ENCODE measurements at places on chromosomes 3 and 15.

DNA sequence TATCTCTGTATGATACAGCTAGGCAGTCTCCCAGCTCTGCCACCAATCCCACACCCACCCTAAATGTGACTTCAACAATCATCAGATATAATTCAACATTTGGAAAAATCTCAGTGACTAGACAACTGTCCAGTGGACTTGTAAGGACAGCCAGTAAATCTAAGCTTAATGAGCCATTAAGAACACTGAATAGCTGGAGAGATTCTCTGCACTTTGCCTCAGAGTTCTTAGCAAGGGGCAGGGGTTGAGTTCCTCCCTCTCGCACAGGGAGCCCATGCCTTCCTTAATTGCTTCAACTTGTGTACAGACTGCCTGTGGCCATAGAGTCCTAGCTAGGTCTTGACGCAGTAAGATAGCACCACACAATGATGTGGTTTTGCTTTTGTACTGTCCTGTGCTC is 15.6 kb downstream of the MEX3B start:
- DNase-seq = no peak

GRCh38 chr3:13086531-13086981 is 13.3 kb upstream of the IQSEC1 start:
- no peak for DNase-seq

DNA sequence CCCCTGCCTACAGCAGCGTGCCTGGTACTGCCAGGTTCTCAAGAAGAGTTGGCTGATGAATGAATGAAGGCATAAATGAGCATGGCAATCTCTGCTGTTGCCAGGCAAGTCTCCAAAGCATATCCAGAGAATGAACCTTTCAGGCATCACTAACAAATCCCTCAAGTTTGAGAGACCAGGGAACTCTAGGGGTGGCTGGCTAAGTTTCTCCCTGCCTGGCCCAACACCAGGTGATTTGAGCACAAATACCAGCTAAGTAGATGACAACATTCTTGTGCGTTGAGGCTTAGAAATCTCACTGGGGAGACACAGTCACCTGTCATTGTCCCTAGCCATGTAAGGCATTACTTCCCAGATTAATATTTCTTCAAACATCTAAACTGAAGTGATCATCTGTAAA is 81.4 kb upstream of the PTX3 start:
- DNase-seq = no peak

GRCh38 chr3:111326144-111326995 is 215.6 kb upstream of the CD96 start:
- DNase-seq = no peak

- no peak for DNase-seq
Observed at GRCh38 chr15:60394689-60395097, 3.1 kb downstream of the ANXA2 start.

DNA sequence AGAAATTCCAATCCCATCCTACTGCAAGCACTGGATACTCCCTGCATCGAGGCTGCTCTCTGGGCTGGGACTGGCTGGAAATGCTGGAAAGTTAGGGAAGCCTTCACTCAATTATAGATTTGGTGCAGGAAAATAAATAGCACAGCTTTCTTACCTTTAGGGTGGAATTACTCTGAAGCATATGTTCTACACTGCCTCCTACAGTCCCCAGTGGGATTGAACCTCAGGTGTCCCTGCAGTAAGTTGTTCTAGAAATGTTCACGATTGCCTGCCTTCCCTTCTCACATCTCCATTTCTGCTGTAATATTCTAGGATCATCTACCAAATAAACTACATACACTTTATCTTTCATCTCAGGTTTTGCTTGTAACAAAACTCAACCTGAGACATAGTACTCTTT is 536.7 kb upstream of the LMCD1 start:
- no peak for DNase-seq

- DNase-seq = peak; percentile 55
Observed at GRCh38 chr3:136135039-136135802, 60.9 kb downstream of the MSL2 start.

DNA sequence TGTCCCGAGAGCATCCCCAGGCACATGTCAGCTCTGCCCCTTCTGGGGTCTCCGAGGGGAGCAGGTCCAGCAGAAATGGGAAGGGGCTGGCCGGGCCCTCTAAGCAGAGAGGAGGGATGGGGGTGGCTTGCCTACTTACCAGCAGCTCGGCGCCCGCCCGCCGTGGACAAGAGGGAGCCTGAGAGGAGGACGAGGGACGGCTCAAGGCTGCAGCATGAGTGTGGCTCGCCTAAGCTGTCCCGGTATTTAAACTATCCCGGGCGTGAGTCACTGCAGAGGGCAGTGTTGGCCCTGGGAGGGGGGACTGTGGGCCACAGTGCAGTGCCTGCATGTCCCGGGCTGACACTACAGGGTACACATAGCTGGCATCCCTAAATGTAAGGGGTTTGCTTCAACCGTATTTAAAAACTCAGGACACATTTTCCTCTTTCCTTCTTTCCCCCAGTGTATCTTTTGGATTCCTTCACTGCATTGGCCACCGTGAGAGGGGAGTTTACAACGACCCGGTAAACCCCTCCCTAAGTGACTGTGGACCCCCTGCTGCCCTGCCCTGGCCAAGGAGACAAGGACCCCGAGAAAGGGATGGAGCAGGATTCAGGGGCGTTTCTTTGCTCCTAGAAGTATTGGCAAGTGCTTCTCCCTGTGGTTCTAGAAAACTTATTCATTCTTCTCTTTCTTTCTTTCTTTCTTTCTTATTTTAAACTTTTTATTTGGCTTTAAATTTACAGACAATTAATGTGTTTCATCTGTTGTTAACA is at the start of gene LRRC15:
Gene LRRC15, minus strand, starts transcription at position 222 of the 758 bp plus-strand sequence. CDS start 8,700 bp downstream, outside the sequence.
- DNase-seq = no peak

- no peak for DNase-seq
Observed at GRCh38 chr15:64878705-64879104, 33.0 kb upstream of the ANKDD1A start.

- peak; percentile 56 for DNase-seq
Observed at GRCh38 chr3:136042608-136043221, 77.2 kb downstream of the PPP2R3A start.

GRCh38 chr3:139477710-139478640 is 1.7 kb upstream of the RBP2 start:
- peak; percentile 14 for DNase-seq

GRCh38 chr15:59847968-59848367 is 156.1 kb upstream of the FOXB1 start:
- no peak for DNase-seq

- DNase-seq = no peak
Observed at GRCh38 chr3:63557912-63558311, 94.6 kb upstream of the SNTN start.

- DNase-seq = no peak
Observed at GRCh38 chr3:33639889-33640288, 78.2 kb downstream of the CLASP2 start.

DNA sequence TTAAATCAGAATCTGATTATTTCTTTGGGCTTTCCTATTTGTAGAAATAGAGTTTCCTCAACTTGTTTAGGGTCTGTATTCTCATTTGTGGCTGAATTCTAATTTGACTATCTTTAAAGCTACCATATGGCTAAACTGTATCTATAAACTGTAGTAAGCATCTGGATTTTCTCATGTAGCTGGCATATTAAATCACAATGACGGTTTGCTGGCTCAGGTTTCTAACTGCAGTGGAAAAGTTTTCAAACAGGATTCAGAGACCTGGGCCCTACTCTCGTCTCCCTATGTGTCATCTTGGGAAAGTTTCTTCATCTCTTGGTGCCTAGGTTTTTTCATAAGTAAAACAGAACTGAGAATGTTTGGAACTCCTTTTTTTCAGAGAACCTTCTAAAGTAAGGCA is 68.3 kb downstream of the GALK2 start:
- no peak for DNase-seq

DNA sequence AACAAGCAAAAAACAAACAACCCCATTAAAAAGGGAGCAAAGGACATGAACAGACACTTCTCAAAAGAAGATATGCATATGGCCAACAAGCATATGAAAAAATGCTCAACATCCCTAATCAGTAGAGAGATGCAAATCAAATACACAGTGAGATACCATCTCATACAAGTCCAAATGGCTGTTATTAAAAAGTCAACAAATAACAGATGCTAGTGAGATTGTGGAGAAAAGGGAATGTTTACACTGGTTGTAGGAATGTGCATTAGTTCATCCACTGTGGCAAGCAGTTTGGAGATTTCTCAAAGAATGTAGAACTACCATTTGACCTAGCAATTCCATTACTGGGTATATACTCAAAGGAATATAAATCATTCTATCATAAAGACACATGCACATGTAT is 44.5 kb downstream of the RIOX2 start:
- no peak for DNase-seq

DNA sequence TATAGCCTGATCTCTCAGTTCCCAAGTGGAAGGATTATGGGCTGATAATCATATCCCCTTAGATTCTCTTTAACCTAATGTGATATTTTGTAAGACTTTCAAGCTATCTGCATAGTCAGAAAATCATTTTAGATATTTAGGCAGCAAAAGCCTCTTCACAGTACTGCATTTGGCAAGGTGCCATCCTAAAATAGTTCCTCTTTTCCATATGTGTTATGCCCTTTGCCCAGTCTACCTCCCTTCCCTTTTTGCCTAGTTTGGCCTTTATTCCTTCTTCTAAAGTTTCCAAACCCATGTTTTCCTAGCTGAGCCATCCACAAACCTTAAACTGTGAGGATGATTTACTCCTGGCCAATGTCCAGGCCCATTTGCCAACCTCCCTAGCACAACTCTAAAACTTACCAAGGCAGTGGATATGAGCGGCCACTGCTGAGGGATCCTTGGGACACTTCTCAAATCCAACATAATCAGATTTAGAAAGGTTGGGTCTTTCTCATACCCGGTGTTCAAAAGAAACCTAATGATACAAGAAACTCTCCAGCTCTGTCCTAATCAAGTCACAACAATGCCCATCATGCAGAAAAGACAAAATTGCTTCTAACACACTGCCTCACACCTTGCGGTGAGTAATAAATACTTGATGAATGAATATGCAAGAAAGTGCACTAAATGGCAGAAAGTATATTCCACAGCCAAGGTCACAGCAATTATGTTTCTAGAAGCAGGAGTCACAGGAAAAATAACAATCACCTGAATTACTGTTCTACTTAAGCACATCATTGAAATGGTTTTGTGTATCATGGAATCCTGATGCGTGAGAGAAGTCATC is 493.9 kb downstream of the NLGN1 start:
- no peak for DNase-seq

DNA sequence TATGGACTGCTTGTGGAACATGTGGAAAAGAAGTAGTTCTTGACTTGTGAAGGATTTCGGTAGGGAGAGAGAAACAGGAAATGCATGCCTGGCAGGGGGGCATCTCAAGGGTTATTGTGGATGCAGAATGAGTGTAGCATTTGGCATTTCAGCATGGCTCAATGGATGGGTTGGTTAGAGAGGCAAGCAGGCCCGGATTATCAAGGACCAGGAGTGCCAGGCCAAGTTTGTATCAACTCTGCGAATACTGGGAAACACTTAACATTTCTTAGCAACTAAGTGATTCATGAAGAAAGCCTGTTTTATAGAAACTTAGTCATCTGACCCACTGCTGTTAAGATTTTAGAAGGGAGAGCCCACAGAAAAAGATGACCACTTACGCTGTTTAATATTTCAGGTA is 33.6 kb downstream of the KIF15 start:
- DNase-seq = no peak

DNA sequence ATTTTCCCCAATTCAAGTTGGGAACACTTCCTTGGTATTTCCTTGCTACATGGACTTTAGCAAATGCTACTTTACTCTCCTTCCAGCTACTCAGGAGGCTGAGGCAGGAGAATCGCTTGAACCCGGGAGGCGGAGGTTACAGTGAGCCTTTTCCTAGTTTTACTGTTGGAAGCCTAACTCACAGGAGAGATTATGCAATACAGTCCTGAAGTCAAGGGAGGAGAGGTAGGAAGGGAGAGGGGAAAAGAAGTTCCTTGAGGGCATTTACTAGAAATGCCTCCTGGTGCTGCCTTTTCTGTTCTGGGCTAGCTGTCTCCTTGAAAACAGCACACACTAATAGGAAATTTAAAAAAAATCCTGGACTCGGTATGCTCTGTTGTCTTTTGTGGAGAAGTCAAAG is 6.2 kb downstream of the HHLA2 start:
- DNase-seq = no peak

DNA sequence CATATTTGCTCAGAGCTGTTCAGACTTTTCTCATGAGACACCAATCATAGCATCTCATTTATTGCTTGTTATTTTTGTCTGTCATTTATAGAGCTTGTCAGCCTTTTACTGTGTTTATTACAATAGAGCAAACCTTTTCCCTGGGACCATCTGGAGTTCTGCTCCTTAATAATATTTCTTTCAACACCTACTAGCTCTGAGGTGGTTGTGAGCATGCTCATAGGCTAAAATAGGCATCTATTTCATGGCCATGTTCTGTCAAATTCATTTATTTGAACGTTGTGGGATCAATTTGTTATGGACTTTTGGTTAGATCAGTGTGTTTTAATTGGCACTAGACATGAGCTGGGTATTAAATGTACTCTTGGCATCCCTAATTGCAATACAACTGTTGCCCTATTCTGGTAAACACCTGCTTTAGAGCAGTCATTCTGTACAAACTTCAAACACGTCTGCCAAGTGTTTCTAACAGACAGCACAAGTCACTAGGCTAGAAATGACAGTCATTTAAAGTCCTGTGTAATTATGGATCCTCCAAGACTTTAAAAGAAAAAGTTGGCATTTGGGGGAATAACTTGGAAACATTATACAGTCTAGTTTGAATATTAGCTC is 766.3 kb downstream of the ZNF385D start:
- no peak for DNase-seq

DNA sequence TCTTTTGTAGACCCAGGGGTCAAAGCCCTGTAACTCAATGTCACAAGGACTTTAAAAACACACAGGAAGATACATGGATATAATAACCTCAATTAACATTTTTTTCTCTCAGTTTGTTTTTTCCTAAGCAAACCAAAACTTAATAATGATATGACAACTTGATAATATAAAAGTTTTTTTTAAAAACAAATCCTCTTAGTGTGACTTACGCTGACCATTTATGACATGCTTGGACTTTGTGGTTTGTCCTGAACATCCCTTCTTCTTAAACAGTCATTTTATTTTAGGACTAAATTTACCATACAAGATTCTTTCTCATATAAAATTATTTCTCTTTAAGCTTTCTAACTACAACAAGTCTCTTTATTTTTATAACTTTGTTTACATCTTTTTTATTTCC is 25.4 kb upstream of the FAM3D start:
- DNase-seq = no peak

DNA sequence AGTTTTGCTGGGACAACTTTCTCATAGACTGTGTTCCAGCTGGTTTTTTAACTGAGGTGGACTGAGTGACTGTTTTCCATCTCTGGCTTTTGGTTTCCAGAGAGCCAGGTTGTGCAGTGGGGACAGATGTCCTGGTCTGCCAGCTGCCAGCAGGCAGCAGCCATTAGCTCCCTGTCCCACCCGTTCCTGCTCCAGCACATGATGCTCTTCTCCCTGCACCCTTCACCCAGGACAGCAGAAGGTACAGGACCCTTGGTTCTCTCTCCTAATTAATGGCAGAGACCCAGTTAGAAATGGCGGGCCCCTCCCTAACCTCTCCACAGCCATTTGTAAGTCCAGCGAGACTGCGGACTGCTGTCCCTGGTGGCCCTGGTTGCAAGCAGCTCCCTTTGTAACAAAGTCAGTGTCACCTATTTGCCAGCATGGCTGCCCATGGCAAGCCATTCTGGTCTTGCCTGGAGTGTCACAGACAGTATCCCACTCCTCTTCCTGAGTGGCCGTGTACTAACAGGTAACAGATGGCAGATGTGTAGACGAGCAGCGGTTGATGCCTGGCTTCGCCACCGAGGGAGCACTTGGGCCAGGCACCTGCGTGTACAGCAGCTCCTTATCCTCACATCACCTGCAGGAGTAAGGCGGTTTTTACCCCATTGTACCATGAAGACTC is 148.3 kb downstream of the DNAJB8 start:
- DNase-seq = no peak
